ENCODE measurements at places on chromosomes 3 and 15.

DNA sequence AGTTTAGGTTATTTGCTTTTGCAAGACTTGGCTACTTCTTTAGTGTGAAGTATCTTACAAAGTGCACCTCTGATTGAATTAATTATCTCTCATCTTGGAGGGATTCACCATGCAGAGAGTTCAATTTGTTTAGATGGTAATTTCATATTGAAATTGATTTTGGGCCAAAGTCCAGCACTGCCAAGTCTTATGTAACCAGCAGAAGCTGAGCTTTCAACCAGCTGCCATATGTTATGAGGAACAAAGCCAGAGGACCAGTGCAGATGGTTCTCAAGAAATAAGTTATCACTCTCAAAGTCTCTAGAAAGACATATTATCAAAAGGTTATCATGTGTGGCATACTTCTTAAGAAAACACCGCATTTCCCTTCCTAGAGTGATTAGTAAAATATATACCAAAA, 29.0 kb downstream of the ABHD6 start:
- DNase-seq, result no peak

DNA sequence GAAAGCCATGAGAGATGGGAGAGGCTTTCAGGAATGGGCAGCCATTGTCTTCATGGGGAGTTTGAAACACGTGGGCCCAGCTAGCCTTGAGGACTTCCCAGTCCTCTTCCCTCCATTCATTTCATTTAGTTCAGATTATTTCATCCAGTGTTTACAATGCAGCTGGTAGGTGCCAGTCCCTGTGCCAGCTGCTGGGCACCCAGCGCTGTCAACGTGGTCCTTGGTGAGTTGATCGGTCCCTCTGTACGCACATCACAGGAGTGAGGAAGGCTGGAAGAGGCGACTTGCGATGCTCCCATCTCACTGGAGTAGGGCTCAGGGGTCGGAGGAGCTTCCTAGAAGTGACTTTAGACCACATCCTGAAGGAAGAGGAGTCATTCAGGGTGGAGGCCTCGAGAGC, 206.4 kb upstream of the BHLHE40 start:
- DNase-seq, result no peak

- DNase-seq, result no peak
Measured at GRCh38 chr3:42996021-42996420, 16.9 kb downstream of the GASK1A start.

DNA sequence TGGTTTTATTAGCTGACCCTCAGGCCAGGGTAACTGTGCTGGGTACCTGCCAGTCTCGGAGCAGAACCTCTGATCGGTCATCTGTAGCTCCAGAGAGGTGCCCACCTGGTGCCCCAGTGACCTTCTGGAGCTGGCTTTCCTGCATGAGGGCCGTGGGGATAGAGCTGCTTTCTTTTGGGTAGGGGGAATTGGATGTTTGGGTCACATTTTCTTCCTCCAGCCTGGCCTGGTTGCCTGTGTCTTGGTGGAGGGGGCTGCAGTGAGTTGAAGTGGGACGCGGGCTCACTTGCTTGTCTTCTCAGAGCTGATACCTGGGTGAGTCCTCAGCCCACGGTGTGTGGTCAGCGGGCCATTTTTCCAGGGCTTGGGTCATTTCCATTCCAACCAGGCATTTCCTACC, 2.6 kb downstream of the ZNF710 start:
- no peak for DNase-seq

- no peak for DNase-seq
Measured at GRCh38 chr3:38102444-38102814, 34.5 kb downstream of the ACAA1 start.

DNA sequence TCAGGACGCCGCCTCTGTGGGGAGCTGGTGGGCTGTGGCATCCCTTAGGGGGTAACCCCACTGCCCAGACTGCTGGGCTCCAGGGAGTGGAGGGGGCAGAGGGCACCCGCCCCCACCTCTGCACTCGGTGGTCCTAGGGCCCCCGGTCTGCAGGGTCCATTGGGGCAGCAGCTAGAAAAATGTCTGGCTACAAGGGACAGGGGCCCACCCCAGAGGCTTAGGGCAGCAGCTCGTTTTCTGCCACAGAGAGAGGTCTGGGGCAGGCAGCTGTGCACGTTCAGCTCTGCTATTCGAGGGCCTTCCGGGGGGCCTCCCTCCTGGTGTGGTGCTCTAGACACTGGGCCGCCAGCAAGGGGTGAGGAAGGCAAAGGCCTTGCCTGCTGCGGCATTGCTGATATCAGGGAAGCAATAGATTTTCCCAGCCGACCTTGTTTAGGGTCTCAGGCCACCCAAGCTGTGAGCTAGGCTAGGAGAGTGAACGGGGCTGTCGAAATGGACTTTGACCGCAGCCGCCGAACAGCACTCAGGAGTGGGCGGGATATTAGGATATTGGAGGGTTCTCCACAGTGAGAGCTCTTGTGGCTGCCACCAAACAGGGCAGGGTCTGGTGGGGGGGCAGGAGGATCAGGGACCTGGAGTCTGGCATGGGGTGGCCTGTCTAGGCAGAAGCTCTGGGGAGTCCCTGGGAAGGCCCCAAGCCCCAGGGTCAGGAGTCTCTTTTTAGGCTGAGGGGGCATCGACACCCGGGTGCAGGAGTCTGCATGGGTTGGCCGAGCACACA, 61.4 kb upstream of the KLF13 start:
- DNase-seq, result no peak

- no peak for DNase-seq
Measured at GRCh38 chr15:91876187-91876586, 22.7 kb downstream of the SLCO3A1 start.

DNA sequence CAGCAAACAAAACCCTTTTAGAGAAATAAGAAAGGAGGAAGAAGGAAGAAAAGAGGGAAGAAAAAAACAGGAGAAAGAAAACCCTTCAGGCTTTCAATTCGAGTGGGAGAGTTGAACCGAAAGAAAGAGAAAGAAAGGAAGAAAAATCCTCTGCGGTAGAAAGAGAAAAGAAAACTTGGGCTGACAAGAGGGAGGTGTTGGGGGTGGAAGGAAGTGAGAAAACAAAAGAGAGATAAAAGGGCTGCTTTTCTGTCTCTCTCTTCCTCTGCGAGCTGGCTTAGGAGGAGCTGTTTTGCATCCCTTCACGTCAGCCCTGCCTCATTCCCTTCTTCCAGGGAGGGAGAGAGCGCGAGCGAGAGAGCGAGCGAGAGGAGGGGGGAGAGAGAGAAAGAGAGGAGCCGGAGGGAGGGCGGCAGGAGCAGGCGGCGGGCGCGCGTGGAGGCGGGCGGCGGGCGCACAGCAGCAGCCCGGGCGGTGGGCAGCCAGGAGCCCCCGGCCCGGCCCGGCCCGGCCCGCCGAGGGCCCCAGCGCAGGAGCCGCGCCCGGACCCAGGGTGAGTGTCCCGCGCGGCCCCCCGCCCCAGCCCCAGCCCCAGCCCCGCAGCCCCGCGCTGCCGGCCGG, at the start of gene ZNF710:
ZNF710 (plus strand) TSS at position 263 of the 621 bp plus-strand sequence. CDS start 65,814 bp downstream, outside the sequence.
- no peak for DNase-seq

GRCh38 chr15:56744701-56745683, 11.7 kb upstream of the ZNF280D start:
- no peak for DNase-seq

DNA sequence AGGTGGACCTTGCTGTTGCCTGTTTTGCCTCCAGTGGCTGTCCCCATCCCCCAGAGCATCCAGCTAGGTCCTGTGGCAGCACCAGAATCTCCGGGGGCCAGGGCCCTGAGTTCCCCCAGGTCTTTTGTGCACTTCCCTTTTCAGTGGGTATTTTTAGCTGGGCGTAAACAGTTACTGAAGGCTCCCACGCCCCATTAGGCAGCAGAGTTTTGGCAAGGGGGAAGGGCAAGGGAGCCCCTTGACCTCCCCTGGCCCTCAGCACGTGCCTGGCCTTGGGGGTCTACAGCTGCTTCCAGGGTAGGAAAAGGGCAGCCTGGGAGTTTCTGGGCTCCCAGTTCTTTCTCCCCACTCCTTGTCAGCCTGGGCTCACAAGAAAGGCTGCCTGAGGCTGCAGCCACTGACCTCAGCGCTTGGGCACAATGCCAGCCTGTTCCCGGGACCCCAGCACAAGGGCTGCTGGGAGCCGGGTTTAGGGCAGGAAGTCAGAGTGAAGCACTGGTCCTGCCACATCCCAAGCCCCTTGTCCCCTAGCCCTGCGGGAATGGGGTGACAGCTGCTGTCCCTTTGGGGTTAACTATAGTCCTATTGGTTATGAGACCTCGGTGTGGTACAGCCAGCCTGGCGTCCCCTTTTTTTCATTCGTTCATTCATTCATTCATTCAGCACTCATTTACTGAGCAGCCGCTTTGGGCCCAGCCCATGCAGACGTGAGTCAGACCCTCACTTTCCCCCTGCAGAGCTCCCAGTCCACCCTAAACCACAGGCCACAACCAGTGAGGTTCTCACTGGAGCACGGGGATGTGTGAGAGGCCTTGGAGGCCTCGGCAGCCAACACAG, 8.4 kb downstream of the CSK start:
- DNase-seq, result no peak

- DNase-seq, result peak; percentile 36
Measured at GRCh38 chr3:112560721-112561483, 860 bp downstream of the ATG3 start.

GRCh38 chr3:143847787-143848631, at the start of gene SLC9A9:
SLC9A9 (minus strand) TSS chr3:143848468; CDS start chr3:143848322, 146 bp downstream.
- DNase-seq, result no peak

DNA sequence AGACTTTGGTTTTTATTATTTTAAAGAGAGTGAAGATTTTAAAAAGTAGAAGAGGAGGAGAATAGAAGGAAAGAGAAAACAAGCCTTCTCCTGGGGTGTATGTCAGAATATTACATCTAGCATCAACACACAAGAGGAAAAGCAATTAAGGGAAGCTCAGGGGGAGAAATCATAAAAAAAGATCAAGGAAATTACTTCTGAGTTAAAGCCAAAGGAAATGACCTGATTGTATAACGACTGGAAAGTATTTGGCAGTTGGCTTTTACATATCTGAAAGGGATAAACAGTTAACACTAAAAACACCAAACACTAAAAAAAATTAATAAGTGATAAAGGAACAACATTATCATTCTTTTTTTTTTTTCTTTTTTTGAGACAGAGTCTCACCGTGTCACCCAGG, 58.4 kb downstream of the CPNE4 start:
- DNase-seq, result no peak

DNA sequence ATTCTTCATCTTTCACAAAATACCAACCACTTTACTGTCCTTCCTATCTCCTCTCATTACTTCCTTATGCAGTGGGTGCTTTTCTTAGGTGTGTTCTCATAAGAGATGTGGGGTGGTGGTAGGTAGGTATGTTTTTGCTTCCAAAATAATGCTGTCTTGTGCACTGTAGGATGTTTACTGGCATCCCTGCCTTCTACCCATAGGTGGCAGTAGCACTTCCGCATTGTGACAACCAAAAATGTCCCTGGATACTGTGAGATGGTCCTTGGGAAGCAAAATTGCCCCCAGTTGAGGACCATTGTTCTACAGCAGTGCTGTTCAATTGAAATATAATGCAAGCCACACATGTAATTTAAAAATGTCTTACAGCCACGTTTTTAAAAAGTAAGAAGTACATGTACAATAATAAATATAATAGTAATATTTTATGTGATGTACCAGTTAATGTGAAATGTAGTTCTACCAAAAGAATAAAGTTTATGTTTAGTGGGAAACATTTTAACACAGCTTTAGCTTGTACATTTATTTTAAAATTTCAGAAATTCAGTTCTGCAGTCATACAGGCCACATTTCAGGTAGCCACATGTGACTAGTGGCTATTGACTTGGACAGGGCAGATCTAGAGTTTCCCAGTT, 75.2 kb downstream of the NEO1 start:
- no peak for DNase-seq

DNA sequence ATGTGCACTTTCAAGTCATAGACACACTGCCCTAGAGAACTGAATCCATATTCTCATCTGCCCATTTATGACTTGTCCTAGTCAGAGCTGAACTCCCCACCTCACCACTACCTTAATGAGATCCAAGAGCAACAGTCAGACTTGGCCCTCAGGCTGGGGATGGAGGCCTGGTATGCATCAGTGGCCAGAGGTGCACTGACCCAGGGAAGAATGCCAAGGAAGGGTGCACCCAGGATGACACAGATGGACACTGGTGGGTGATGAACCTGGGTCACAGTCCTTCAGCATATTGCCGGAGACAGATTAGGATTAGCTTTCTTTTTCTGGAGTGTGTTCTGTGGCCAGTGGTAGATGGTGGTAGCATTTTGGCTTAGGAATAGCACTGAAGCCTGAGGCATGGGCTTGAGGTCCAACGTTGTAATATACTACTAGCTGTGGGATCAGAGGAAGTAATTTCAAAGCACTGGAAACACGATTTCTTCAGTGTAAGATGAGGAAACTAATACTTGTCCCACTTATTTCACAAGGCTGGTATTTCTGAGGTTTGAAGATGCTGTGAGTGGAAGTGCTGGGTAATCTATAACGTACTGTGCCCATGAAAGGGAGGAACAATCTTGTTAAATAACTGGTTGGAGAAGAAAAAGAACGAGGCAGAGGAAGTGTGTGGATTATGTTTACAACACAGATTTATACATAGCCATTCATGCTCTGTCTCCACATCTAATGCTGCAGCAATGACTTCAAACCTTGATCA, 265.0 kb downstream of the THRB start:
- DNase-seq, result no peak

DNA sequence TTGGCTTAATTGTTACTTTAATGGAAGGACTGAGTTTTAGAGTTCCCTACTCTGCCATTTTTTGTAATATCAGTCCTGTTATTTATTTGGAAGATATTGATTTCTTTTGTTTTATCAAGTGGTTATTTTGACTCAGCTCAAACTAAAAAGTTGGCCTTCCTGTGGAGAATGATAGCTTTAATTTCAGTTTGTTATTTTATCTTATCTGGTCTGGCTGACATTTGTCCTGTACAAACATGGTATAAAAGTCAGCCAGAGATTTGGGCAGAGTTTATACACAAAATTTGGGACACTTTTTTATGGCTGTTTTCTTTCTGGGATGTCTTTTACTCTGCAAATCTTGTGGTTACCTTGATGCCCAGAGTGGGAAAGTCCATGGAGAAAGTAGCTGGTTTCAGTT, 41.4 kb upstream of the DNAJC19 start:
- DNase-seq, result no peak

DNA sequence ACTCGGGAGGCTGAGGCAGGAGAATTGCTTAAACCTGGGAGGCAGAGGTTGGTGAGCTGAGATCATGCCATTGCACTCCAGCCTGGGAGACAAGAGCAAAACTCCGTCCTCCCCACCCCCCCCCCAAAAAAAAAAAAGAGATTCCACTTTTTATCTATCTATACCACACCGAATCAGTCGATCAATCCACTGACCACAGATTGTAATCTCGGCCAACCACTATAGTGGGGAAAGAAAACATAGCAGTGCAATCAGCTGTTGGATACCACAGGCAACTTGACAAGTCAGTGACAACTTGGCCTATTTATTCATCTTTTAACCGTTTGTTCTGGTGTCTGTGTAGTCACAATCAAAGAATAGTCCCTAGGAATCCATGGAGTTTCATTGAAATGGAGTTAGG, 299.2 kb downstream of the FHIT start:
- DNase-seq, result no peak

- DNase-seq, result no peak
Measured at GRCh38 chr3:4232798-4233197, 70.4 kb upstream of the SETMAR start.

- no peak for DNase-seq
Measured at GRCh38 chr3:65402597-65402996, 636.1 kb downstream of the MAGI1 start.

GRCh38 chr3:155553326-155553725, 191.5 kb downstream of the PLCH1 start:
- DNase-seq, result no peak

All from stimulated activated CD8-positive, alpha-beta memory T cell treated with anti-CD3 and anti-CD28 coated beads, Interleukin-4, amount 100 ng/mL, for 1 hour (primary cell).